Urothelium cell line (cell line): ENCODE measurements at places on chromosomes 11 and 22.
A peak's percentile ranks its signal among the peaks of the same experiment; 100 is the strongest.

DNA sequence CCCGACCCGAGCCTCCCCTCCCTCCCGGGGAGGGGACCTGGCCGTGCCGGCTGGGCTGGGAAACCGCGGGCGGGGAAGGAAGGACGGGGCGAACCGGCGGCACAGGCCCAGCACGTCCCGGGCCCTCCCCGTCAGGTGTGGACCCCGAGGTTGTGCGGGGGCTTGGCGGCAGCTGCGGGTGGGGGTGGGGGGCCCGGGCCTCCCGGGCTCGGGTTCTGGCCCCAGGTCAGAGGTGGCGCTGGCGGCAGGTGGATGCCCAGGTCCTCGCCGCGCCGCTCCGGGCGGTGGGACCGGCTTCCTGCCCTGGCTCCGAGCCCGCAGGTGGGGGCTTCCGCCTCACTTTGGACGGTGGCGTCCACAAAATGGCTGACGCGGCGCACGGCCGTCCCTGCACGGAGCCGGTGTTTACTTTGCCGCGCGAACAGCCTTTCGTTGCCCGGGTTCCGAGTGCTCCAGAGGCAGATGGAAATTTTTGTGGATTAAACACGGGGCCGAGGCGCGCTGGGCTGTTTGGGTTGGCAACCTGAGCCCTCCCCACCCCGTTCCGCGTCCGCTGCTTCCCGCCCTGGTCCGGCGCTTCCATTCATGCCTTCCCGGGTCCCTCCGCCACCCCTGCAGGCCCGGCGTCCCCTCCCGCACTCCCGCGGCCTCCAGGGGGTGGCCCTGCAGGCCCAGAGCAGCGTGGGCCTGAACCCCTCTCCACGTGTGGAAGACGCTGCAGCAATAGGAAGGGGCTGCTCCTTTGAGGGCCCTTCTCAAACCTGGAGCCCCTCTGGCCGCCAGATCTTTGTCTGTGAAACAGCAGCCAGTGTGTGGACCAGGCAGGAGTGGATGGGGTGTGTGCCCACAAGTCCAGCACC lies 92.0 kb upstream of the KCNQ1OT1 start:
- no peak for DNase-seq

- no peak for DNase-seq
These were observed 136.1 kb downstream of the MORC2 start for GRCh38 chr22:30832407-30832987.

GRCh38 chr22:39144101-39144767 lies 8.2 kb downstream of the CBX7 start:
- DNase-seq = no peak

GRCh38 chr22:21677606-21678443 lies 12.0 kb downstream of the PPIL2 start:
- DNase-seq = no peak

- DNase-seq = no peak
These were observed 144.4 kb downstream of the NCAM1 start for GRCh38 chr11:113105592-113105991.

DNA sequence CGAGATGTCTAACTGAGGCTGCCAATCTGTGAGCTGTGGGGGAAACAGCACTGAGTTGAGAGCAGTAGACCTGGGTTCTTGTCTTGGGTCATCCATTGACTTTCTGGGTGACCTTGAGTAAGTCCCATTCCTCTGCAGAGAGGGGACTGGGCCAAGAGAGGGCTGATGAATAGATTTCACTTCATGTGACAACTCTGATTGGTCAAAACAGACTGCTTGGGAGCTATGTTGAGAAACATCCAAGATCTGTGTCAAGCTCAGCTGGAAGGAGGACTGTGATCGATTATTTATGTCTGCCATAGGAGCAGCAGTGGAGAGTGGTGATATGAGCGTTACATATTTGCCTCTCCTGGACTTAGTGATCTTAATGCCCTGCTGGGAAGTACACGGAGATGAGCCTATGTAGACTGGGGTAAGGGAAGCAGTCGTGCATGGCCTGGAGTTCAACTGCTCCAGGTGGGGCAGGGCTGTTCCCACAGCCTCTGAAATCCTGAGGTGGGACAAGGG lies 47.7 kb downstream of the OTOG start:
- no peak for DNase-seq

GRCh38 chr22:35306350-35306967 lies 6.8 kb downstream of the TOM1 start:
- DNase-seq = no peak

- DNase-seq = no peak
These were observed 501.7 kb downstream of the INSC start for GRCh38 chr11:15616130-15617105.

- DNase-seq = no peak
These were observed 1260.4 kb upstream of the RAG2 start for GRCh38 chr11:37858398-37858797.

DNA sequence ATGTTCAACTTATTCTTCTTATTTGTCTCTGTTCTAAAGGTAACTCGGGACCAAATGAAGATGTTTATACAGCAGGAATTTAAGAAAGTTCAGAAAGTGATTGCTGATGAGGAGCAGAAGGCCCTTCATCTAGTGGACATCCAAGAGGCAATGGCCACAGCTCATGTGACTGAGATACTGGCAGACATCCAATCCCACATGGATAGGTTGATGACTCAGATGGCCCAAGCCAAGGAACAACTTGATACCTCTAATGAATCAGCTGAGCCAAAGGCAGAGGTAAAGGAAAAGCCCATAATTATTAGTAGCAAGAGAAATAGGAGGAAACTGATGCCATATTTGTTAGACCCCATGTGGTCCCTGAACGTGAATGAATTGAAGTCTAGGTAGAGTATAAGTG lies 63.3 kb downstream of the TRIM44 start:
- peak; percentile 41 for DNase-seq

GRCh38 chr22:29146771-29147170 lies 58.9 kb upstream of the EMID1 start:
- DNase-seq = no peak

DNA sequence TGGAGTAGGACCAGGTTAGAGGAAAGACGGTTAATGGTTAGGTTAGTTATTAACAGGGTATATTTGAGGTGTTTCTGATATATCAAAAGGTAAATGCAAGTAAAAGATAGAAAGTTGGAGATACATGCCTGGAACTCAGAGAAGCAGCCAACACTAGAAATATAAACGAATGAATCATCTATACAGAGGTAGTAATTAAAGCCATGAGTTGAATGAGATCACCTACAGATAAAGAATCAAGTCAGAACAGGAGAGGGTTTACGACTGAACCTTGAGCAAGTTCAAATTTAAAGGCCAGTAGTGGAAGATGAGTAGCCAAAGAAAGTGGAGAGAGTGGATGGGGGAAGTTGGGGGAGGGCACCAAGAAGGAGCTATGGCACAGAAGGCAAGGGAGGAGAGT lies 73.9 kb downstream of the SPON1 start:
- no peak for DNase-seq

DNA sequence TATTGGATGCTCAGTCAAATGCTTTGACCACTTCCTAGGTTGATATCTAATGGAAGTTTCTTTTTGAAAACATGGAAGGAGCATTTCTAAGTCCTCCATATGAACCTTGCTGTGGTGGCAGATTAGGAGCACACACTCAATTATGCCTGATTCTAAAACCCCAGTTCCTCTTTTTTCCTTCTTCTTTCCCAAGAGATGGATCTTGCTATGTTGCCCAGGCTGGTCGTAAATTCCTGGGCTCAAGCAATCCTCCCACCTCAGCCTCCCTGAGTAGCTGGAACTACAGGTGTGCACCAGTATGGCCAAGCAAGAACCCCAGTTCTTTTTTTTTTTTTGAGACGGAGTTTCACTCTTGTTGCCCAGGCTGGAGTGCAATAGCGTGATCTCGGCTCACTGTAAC lies 3.0 kb downstream of the LYVE1 start:
- no peak for DNase-seq

DNA sequence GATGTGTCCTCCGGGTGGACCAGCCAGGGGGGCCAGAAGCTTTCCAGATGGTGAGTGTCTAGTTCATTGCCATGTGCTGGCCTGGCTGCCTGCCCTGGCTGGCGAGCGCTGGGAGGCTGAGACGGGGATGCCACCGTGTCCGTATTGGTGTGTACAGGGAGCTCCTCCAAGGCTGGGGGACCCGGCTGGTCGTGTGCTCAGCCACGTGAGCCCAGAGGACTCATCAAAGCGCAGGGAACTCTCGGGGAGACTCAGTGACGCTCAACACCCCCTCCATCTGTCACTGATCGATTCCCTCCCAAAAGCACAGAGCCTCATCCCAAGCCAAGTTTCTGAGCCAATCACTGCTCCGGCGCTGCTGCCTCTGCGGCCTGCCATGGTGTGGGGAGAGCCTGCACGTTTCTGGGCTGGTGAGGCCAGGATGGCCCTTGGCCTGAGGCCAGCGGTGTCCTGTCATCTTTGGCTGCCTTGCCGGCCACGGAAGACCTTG lies 423.7 kb downstream of the SHANK2 start:
- DNase-seq = no peak
